NCI-H2029 treated with DMSO at 0.1 percent for 48 hours (cell line): ENCODE measurements at places on chromosomes 1 and 21.

DNA sequence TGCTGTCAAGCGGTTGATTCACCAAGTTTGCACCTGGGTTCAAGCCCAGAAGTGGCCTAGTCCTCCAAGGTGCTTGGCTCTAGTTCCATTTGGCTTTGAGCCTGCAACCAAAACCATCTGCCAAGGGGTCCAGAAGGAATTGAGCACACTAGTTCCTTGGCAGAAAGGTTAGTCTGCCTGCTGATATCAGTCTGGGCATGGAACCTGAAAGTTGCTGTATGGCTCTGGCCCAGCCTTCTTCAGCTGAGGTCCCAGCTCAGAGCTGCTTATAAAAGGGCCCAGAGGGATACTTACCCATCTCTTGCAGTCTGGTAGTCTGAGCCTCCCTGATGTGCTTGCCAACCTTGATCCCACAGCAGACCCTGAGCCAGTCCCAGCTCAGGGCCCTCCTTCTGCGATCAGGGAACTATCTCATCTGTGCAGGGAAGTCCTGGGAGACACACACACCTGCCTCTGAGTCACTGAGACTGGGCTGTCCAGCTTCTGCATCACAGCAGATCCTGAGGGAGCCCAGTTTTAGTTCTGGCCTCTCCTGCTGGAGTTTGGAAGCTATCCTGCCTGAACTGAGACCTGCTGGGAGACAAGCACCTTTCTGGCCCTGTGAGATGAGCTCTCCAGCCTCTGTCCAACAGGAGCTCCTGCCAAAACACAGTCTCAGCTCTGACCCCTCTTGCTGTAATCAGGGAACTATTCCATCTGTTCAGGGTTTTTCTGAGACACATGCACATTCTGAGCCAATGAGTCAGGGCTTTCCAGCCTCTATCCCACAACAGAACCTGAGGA lies 75.8 kb downstream of the CTH start:
- no peak for DNase-seq

DNA sequence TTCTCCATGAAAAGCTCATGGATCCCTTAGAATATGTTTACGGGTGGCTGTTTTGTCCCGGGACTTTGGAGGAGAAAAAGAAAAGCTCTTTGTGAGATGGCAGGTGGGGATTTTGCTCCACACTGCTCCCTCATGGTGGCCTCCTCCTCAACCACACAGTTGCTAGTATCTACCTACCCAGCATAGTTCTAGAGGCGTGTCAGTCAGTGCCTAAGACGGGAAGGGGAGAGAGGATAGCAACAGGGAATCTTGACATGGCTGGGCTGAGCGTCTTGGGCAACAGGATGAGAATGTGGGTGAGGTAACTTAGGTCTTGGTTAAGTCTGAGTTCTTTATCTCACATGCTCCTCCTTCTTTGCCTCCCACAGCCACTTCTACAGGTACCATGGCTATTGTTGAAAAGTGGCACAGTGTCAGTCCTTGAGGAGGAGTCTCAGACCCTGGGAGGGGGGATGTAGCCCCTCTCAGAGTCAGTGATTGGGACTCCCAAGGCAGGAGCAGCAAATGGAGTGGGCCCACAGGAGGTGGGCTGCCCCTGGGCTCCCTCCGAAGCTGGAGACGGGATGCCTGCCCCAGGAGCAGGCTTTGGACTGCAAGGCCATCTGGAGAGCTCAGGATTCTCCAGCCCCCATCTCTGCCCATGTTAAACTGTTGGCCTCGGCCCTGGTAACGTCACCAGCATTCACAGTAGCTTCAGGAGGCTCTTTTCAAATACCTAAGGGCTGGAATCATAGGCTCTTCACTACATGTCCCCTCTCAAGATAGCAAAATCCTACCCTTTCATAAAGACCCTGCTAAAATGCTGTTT lies 75.4 kb downstream of the TENT5C start:
- no peak for DNase-seq

GRCh38 chr21:41567901-41568510 lies 60.0 kb upstream of the TMPRSS2 start:
- no peak for DNase-seq

- peak; percentile 94 for DNase-seq
Measured at GRCh38 chr1:234724516-234725176, 114.7 kb upstream of the IRF2BP2 start.

DNA sequence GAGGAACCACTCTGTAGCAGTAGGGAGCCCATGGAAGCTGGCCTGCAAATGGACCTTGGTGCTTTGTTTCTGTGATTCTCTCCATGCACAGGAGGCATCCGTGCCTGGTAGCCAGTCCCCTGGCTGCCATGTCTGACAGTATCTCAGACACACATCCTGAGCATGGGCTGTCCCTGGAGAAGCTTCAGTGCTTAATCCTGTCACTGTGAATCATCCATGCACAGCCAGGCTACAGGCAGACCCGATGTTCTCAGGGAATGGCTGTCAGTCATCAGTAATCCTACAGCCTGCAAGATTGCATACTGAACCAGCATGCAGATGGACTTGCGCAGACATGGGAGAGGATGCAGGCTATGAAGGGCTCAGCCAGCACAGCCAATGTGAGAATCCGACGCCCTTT lies 606.3 kb upstream of the PLXNA2 start:
- DNase-seq: no peak

GRCh38 chr1:209238356-209238755 lies 345.2 kb upstream of the CAMK1G start:
- DNase-seq: no peak

GRCh38 chr1:34746785-34747637 lies 7.8 kb upstream of the GJB5 start:
- no peak for DNase-seq

GRCh38 chr21:39115576-39116235 lies 67.5 kb downstream of the PSMG1 start:
- DNase-seq: no peak

GRCh38 chr1:198873696-198874230 lies 234.9 kb downstream of the PTPRC start:
- no peak for DNase-seq

DNA sequence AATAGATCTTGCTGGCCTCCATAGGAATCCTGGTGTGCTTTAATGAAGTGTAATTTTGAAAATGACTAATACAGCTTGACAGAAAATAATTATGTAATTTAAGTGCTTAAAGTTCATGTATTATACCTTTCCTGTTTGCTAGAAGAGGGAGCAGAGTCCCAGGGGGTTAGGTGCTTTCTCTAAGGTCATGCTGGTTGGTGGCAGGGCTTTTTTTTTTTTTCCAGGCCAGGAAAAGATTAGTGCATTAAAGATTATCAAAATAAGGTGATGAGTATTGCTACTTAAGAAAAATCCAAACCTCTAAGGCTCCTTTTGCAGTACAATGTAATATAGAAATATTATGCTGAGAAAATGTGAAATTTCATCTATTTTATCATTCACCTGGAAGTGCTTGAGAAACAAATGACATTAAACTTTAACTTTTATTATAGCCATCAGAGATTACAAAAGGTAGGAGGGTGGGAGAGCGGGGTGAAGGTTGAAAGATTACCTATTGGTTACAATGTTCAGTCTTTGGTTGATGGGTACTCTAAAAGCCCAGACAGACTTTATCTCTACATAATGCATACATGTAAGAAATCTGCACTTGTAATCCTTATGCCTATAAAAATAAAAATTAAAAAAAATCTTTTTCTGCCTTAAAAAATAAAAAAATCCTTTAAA lies 110.8 kb downstream of the RABGAP1L start:
- DNase-seq: no peak

- DNase-seq: no peak
Measured at GRCh38 chr1:109207467-109208103, 6.1 kb upstream of the SARS1 start.

DNA sequence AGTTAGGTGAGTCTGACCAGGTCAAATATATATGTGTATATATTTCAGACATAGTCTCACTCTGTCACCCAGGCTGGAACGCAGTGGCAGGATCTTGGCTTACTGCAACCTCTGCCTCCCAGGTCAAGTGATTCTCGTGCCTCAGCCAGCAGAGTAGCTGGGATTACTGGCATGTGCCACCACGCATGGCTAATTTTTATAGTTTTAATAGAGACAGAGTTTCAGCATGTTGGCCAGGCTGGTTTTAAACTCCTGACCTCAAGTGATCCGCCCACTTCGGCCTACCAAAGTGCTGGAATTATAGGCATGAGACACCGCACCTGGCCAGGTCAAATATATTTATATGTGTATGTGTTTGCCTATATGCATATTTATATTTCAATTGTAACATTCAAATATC lies 581.5 kb upstream of the B3GALT2 start:
- DNase-seq: no peak

GRCh38 chr1:208326033-208326432 lies 81.8 kb upstream of the PLXNA2 start:
- DNase-seq: no peak

DNA sequence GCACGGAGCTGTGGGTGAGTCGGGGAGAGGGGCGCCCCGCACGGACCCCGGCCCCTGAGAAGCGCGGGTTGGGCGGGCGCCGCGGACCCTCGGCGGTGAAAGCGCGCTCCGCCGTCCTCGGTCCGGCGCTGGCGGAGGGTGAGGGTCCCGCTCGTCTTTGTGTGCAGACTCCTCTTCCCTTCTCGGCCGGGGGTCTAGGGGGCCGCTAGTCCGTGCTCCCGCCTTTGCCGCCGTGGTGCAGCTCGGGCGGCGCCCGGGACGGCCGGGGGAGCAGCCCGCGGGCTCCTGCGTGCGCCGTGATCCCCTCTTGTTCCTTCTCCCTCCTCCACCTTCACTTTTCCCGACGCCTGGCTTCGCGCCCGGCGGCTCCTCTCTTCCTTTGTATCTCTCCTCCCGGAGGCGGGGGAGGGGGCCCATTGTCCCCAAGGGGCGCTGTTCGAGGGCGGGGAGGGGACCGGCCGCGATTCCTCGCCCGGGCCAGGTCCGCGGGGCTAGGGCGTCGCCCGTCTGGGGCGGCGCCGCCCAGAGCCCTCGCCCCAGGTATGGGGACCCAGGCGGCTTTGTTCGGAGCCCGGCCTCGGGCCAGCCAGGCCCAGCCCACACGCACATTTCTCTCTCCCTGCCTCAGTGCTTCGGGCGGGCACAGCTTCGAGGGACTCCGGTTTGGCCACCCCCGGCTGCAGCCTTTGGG lies 519 bp downstream of the FNBP1L start:
- DNase-seq: peak; percentile 78

- no peak for DNase-seq
Measured at GRCh38 chr1:22646384-22646783, 3.0 kb downstream of the C1QC start.

DNA sequence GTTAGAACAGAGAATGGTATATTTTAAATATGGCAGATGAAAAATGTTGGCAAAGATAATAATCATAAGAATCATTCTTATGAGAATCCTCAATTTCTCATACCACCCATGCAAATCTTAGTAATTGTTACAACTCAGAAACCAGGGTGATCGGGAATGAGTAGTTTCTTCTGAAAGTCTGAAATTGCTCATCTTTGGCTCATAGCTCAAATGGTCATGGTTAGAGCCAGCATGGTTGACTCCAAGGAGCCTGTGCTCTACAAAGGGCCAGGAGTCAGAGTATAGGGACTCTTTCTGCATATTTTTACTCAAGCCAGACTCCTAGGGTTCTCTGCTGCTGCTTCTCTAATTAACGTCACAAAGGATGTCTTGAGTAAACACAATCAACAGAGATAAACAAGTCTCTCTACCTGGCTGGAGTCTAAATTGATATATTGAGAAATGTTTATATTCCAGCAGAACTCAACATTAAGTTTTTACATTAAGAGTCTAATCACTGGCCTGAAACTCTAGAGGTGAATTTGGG lies 1.9 kb upstream of the ETV3 start:
- DNase-seq: no peak

DNA sequence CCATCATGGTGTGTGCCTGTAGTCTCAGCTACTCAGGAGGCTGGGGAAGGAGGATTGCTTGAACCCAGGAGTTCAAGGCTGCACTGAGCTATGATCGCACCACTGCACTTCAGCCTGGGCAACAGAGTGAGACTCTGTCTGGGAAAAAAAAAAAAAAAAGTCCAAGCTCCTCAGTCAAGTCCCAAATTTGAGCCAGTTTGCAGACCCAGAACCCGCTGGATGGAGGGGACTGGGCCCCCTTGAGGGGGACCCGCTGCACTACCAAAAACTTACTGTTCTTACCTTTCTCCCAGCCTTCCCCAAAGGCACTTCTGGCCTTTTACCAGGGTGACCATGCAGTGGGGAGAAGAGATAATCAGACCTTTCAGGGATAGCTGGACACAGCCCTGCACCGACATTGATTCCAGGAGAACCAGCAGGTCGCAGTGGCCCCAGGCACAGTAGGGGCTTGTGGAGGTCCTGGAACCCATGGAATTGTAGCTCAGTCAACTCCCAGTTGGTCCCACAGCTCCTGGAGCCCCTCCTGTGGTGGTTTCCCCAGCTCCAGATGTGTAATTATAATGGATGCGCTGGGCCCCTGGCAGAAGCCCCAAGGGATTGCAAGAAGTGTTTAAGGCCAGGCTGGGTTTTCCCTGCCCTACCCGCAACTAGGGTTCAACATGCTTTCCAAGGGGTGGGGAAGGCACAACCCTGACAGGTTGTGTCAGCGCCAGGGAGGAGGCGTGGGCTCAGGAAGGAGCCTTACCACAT lies 4.1 kb upstream of the WNT9A start:
- no peak for DNase-seq

- DNase-seq: no peak
Measured at GRCh38 chr1:4509206-4509605, 145.2 kb upstream of the AJAP1 start.

DNA sequence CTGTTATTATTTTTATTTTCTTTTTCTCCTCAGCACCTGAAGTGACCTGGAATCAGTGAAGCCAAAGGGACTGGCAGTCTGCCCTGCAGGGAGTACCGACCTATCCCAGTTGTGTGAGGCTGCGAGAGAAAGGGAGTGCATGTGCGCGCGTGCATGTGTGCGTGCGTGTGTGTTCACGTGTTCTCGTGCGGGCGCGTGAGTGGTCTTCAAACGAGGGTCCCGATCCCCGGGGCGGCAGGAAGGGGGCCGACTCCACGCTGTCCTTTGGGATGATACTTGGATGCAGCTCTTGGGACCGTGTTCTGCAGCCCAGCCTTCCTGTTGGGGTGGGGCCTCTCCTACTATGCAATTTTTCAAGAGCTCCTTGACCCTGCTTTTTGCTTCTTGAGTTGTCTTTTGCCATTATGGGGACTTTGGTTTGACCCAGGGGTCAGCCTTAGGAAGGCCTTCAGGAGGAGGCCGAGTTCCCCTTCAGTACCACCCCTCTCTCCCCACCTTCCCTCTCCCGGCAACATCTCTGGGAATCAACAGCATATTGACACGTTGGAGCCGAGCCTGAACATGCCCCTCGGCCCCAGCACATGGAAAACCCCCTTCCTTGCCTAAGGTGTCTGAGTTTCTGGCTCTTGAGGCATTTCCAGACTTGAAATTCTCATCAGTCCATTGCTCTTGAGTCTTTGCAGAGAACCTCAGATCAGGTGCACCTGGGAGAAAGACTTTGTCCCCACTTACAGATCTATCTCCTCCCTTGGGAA lies 123.3 kb downstream of the PRDM2 start:
- no peak for DNase-seq

- DNase-seq: no peak
Measured at GRCh38 chr1:100799954-100800612, 80.5 kb downstream of the VCAM1 start.

DNA sequence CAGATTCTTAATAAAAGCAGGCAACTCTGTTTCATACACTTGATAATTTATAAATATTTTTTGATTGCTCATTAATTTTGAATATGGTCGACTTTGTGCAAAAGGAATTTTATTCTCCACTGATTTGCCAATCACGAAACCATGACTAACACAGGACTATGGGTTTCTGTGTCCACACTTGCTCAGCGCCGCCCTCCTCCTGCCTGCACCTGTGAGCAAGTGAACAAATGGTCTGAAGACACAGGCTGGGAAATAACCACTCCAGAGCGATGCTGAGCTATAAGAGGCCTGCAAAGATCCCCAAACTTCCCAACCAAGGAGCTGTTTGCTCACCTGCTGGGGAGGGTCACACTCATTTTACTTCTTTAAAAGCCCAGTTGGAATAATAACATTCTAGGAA lies 19.6 kb downstream of the ABCB10 start:
- no peak for DNase-seq
